NCI-H1092 treated with DMSO at 0.1 percent for 48 hours (cell line): ENCODE measurements at places on chromosomes 13 and 19.

GRCh38 chr19:58366585-58367430 is 4.3 kb upstream of the ZNF497 start:
- no peak for DNase-seq

GRCh38 chr19:23991170-23991569 is 76.5 kb downstream of the ZNF726 start:
- DNase-seq = peak; percentile 32

- no peak for DNase-seq
Observed at GRCh38 chr13:73544175-73544574, 485.4 kb downstream of the KLF5 start.

- no peak for DNase-seq
Observed at GRCh38 chr13:32616883-32617511, 30.7 kb downstream of the PDS5B start.

DNA sequence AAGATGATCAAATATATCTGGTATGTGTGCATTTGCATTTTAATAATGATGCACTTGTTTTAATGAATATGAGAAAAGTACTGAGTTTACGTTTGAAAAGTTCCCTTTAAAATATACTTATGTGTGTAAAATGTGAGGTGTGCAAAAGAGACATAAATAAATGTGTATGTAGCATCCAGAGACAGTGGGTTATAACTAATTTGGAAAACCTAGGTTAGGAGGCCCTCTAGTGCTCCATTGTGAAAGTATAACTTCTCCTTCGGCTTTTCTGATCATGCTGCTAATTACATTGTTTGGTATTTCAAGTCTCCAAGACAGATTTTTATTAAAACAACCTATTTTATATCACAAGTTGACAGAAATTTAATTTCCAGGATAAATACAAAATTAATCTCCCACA is 30.1 kb downstream of the SCEL start:
- peak; percentile 61 for DNase-seq

DNA sequence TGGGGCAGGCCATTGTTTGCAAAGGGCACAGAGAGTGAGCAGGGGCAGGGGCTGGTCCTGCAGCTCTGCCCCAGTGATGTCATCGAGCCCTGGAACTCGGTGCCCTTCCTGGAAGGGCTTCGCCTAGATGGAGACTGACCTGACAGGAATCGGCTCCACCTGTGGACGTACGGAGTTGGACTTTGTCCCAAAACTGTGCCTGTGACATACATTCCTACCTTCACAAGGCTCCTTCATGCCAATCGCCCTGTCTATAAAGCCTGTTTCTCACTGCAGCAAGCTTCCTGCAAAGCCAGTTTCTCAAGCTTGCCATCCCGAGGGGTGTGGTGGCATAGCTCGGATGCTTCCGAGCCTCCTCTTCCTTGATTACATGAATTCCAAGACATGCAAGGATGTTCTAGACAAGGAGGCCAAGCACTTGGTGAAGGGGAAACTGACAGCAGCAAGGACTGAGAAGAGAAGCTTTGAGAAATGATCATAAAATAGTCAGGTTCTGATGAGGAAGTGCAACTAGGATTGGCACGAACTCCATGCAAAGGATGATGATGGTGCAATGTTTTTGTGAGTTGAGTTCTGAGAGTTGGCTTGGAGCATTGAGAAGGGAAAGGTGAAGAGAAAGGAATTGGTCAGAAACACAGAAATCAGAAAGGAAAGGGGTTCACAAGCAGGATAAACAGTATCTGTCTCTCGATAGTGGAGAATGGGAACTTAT is 73.6 kb upstream of the STK24 start:
- no peak for DNase-seq

DNA sequence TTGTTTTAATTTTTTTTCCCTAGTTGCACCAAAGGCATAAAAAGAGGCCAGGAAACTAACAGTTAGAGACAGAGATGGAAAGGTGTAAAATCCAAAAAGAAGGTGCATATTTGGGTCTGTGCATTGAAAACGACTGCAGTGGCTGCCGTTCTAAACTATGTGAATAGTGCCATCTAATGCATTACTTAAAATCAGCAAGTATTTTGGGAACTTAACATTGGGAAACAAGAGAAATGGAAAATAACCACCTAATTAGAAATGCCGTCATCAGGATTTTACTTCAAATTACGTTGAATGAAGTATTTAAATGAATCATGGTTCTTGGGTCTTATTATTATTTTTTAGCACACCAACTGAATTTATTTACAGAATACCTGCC is 189.5 kb upstream of the MIR17HG start:
- DNase-seq = no peak

DNA sequence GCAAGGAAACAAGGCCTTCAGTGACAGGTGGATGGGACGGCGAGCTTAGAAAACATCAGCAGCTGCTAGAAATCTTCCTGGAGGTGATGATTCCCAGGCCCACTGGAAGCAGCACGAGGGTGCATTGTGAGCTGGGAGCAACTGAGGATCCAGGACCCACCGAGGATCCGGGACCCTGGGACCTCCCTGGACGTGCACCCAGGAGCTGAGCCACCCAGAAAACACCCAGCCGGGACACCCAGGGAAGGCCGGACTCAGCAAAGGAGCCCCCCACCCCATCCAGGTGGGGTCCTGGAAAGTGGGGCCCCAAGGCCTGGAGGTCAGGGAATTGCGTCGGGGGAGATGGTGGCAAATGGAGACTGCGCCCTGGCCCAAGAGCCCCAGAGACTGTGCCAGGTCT is 22.3 kb upstream of the SPACA7 start:
- DNase-seq = no peak

DNA sequence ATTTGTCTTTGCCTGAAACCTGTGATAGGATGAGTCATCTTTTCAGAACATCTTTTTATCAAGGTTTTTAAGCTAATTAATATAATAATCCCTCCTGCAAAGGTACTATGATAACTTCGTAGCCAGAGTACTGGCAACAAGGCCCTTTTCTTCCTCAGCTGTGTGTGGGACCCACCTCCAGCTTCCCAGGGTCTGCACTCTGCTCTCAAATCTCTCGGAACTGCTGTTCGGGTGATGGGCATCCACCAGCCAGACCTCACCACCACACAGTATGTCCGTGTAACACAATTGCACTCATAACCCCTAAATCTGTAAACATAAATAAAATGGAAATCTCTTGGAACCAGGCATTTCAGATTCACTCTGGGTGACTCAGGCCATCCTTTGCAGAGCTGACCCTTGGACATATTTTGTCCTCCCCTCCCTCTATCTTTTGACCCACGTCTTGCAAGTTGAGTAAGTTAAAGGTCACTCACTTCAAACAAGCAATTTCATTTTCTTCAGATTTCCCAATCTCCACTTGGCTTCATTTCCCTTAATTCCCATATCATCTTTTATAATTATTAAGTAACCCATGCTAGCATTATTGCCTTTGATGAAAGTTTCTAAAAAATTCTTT is 29.5 kb downstream of the COL4A1 start:
- DNase-seq = no peak

- DNase-seq = no peak
Observed at GRCh38 chr19:32022044-32022640, 323.3 kb upstream of the ZNF507 start.

- no peak for DNase-seq
Observed at GRCh38 chr13:88217883-88218282, 546.7 kb downstream of the SLITRK5 start.

GRCh38 chr13:40221460-40222201 is 444.8 kb downstream of the FOXO1 start:
- DNase-seq = no peak

- no peak for DNase-seq
Observed at GRCh38 chr13:43405457-43405856, 381.3 kb downstream of the ENOX1 start.

- no peak for DNase-seq
Observed at GRCh38 chr13:20749377-20749776, 24.4 kb downstream of the EEF1AKMT1 start.

- no peak for DNase-seq
Observed at GRCh38 chr19:39919976-39920375, 14.5 kb downstream of the FCGBP start.

- DNase-seq = no peak
Observed at GRCh38 chr13:40568246-40569023, 98.0 kb downstream of the FOXO1 start.

DNA sequence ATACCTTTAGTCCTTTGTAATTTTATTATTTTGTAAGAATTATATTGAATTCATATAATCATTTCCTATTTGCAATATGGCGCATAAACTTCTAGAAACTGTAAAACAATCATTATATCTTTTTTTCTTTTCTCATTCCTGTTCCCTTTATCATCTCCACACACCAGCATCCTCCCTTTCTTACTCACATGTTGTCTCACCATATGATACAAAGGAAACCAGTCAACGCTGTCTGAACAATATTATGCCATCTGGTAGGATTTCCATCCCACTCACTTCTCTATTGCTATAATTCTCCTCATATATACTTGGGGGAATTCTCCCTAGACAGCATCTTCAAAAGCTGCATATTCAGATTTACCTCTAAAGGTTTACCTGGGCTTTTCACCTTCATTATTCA is 389.8 kb downstream of the NDFIP2 start:
- no peak for DNase-seq

GRCh38 chr13:48493851-48494250 is 39.0 kb downstream of the RCBTB2 start:
- DNase-seq = no peak

DNA sequence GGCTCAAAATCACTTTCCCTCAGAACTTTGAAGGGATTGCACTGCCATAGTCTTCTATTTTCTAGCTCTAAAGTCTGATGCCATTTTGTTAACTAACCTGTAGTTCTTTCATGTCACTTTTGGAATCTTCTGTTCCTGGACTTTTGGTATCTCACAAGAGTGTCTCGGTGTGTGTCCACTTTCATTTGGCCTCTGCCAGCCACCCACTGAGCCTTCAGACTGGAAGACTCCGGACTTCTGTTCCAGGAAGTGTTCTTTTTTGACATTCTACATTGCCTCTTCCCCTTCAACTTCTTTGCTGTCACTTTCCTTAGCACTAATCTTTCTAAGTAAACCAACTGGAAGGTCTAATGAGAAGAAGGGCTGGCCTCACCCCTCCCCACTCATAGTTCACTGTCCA is 25.0 kb upstream of the LAMP1 start:
- no peak for DNase-seq

DNA sequence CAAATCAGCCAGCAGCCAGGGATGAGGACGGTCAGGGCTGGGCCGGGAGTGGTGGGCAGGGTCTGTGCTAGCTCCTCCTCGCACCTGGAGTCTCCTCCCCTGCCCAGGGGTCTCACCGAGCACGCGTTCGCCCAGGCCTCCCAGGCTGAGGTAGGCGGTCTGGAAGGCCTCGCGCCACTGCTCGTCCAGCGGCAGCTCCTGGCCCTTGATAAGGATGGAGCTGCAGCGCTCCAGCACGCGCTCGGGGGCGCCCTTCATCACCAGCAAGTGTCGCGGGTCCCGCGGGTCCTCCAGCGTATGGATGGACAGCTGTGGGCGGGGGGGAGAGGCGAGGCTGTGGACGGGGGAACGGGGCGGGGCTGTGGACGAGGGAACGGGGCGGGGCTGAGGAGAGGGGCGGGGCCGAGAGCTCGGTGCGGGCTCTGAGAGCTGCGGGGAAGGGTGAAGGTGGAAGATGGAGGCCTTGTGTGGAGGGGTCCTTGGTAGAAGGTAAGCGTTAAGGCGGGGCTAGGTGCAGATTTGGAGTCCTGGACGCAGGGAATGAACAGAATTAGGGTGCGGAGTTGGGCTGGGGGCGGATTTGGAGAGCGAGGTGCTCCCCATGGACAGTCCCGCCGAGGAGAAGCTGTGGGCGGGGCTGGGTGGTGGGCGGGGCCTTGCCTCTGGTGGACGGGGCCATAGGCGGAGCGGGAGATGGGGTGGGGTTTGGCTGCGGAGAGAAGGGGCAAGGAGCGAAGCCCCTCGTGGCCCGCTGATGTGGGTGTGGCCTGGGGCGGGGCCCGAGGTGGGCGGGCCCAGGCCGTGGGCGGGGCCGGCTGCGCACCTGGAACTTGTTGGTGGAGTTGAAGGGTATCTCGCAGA is 5.7 kb downstream of the ATP4A start:
- peak; percentile 47 for DNase-seq

GRCh38 chr19:38734176-38734425 is 10.2 kb downstream of the CAPN12 start:
- DNase-seq = no peak

- DNase-seq = no peak
Observed at GRCh38 chr13:62033934-62034333, 618.3 kb upstream of the PCDH20 start.

DNA sequence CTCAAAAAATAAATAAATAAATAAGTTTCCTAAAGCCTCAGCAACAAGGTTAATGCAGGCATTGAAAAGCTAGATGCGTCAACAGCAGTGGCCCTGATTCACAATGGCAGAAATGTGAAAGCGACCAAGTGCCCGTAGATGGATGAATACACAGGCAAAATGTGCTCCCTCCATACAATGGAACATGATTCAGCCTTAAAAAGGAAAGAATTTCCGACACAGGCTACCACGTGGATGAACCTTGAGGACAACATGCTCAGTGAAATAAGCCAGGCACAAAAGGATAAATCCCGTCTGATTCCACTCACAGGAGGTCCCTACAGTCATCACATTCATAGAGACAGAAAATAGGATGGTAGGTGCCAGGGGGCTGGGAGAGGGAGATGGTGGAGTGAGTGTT is 31.7 kb downstream of the INSR start:
- DNase-seq = no peak

DNA sequence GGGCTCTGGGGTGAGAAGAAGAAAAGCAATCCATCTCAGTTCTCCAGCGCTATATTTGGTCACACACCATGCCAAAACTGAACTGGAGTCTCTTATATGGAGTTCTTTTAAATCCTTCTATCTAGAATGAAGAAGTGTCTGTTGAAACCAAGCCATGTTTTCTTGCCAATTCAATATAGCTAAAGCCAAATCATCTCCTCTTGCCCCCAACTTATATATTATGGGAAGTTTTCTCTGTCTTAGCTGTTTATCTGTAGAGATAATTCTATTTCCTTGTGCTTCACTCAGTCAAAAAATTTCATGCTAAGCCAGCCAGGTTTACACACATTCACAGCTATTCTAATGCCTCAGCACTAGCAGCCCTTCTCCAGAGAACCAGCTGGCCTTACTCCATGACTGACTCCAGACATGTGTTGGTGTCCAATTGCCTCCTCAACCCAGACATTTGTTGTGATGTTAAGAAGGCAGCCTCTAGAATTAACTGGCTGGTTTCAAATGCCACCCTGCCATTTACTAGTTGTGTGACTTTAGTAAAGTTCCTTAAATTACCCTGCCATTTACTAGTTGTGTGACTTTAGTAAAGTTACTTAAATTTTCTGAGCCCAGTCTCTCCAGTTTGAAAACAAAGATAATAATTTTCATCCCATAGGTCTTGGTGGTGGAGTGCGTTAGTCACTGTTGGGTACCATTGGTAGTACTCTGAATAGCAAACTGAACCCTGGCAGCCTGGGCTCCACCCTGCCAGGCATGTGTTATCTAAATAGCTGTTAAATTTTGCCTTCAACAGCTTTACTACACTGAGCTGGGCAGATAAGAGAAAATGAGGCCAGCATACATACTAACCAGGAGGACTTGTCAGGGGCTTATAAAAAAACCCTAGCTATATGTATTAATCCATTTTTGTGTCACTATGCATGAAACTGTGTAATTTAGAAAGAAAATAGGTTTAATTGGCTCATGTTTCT is 525.1 kb downstream of the LMO7 start:
- DNase-seq = no peak

- DNase-seq = no peak
Observed at GRCh38 chr19:35253316-35254286, 4.8 kb downstream of the LSR start.

GRCh38 chr19:18204394-18205199 is 755 bp upstream of the RAB3A start:
- DNase-seq = no peak

GRCh38 chr13:79429309-79429708 is 23.3 kb upstream of the RBM26 start:
- no peak for DNase-seq

GRCh38 chr13:83333614-83334388 is 548.5 kb downstream of the SLITRK1 start:
- no peak for DNase-seq

GRCh38 chr19:18507727-18508440 is 14.0 kb downstream of the ELL start:
- DNase-seq = no peak
